EL (cell line): ENCODE measurements at places on chromosomes 2 and 18.

- no peak for DNase-seq
These were observed 4.3 kb upstream of the GALNT1 start for GRCh38 chr18:35577045-35577848.

DNA sequence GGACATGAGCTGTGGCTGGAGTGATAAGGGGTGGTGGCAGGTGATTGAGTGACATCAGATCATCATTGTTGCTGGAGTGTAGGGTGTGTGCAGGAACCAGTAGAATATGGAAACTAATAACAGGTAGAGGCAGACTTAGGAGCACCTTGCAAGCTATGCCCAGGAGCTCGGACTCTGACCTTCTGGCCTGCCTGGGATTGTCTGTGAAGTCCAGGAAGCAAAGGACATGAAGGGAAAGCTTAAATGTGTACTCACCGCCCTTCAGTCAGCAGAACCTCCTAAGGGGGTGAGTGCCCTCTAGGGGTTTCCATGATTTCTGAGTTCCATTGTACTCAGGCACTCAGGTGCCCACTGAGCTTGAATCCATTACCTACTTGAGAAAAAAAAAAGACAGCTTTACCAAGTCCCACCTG is 104.2 kb downstream of the CRIM1 start:
- DNase-seq = peak; percentile 67

- DNase-seq = no peak
These were observed 5.8 kb downstream of the BIN1 start for GRCh38 chr2:127101048-127101611.

DNA sequence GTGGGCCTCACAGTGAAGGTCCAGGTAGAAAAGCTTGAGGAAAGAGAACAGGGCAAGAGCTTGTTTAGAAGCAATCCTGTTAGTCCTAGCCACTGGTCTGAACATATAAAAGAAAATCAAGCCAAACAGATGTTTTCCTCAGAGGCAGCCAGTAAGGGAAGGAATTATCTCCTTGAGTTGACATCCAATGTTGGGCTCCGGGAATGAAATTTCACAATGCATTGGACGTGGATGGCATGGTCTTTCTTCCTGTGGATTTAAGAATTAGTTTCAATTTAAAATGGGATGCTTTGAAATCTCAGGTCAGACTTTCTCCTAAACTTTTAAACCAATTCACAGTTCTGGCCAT is 92.1 kb downstream of the ACKR3 start:
- peak; percentile 29 for DNase-seq

DNA sequence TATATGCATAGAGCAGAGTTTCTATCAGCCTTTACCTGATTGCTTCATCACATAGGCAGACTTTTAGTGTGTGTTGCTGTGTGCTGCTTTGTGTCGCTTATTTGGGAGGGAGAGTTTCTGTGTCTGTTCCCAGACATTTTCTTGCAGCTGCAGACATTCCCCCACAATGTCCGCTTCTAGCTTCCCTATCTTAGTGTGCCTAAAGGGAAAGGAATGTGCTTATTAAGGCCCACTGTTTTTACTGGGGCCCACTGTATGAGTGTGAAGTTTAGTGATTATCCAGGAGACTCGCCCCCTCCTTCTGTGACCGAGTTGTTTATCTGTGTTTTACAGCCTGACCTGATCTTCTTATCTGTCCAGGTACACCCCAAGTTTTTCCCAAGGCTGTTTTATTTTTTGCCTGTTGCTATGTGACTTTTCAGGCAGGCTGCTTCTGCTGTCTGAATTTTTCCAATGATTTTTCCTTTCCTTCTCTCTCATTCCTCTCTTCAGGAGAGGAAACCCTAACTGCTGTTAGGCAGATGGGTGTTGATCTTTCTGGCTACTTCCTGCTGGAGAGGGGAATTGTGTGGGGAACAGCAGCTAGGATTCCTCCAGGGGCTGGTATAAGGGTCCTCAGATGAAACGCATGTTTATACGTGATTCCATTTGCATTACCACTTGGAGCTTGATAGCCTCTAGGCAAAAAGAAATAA is 47.6 kb downstream of the STK17B start:
- DNase-seq = peak; percentile 68

- DNase-seq = no peak
These were observed 38.0 kb downstream of the VSNL1 start for GRCh38 chr2:17578466-17578928.

GRCh38 chr18:24567199-24567598 is 106.8 kb downstream of the HRH4 start:
- DNase-seq = peak; percentile 44

GRCh38 chr2:20608666-20609348 is 42.1 kb downstream of the HS1BP3 start:
- DNase-seq = no peak

DNA sequence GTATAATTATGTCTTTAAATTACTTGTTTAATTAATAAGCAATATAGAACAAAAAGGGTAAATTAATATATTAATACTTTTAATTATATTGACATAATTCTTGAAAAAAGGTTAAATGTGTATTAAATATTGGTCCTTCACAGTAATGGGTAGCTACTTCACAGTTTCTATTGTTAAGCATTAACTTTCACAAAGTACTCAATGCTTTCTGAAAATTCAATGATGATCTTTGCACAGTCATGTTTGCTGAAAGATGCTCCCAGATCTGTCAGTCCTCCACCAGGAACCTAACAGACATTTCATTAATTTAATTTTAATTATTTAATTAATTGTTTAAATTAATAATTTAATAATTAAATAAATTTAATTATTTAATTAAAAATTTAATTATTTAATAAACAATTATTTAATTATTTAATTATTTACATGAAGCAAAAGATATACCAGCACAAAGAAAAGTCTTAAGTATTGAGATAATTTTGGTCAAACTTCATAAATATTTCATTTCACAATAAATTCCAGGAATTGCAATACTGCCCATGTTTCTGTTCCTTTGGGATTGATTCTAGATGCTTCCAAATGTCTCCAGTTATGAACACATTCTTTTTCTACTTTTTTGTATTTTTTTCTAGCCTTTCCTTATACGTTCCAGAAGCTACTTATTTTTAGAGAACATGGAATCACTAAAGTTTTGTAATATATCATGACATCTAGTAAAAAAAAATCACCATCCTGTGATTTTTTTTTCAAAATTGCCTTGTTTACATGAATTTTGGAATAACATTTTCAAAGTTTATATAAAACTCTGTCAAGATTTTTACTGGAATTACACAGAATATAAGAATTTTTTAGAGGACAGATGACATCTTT is 46.5 kb downstream of the TMEM18 start:
- DNase-seq = no peak

- DNase-seq = peak; percentile 97
These were observed 98.6 kb downstream of the KCNS3 start for GRCh38 chr2:17976871-17977746.

DNA sequence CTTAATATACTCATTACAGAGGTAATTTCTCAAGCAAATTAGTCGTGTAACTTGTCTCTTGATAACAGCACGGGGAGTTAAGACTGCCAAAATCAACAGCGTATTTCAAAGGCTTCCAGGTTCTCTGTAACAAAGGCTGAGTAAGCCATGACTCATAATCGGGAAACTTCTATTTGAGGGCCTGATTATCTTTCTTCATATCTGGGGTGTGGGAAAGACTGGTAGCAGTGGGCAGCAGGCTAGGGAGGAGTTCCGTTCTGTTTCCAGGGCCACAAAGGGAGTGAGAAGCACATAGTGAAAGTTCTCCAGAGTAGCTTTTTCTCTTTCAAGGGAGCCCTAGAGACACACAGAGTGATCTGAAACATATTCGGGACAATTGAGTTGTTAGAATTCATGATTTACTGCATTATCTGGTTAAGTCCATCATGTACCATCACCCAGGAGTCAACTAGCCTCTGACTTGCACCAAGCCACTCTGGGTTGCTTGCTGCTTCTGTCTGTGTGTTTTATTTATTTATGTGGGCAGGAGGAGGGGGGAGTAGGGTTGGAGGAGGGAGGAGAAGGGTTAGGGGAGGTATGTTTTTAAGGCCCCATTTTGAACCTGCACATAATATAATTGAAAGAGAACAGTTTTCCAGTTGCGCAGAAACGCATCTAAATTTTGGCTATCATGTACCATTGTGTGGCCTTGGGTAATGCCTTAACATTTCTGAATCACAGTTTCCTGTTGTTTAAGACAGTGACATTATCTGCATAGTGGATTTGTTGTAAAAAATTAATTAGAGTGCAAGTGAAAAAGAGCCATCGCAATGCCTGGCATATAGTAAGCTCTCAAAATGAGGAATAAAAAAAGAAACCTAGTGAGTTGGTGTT is 80.5 kb upstream of the ITPRID2 start:
- DNase-seq = peak; percentile 90

- no peak for DNase-seq
These were observed 136.1 kb upstream of the NRP2 start for GRCh38 chr2:205545971-205546816.

GRCh38 chr2:145906354-145906753 is 1386.4 kb upstream of the ZEB2 start:
- peak; percentile 6 for DNase-seq

DNA sequence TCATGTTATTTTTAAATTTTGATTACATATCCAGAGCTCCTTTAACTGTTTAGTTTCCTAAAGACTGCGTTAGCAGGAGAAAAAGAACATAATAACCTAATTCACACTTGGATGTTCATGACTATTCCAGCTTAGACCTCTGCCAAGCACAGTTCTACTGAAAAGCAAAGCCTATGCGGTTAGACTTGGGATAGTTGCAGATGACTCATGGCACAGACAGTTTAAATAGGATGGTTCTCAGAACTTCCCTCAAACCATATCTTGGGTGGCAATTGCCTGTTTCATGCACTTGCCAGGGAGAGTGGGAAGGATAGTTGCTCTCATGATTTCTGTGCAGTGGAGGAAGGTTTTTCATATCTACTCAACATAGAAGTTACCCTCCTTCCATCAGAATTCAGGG is 149.7 kb upstream of the KLHL29 start:
- DNase-seq = peak; percentile 62

DNA sequence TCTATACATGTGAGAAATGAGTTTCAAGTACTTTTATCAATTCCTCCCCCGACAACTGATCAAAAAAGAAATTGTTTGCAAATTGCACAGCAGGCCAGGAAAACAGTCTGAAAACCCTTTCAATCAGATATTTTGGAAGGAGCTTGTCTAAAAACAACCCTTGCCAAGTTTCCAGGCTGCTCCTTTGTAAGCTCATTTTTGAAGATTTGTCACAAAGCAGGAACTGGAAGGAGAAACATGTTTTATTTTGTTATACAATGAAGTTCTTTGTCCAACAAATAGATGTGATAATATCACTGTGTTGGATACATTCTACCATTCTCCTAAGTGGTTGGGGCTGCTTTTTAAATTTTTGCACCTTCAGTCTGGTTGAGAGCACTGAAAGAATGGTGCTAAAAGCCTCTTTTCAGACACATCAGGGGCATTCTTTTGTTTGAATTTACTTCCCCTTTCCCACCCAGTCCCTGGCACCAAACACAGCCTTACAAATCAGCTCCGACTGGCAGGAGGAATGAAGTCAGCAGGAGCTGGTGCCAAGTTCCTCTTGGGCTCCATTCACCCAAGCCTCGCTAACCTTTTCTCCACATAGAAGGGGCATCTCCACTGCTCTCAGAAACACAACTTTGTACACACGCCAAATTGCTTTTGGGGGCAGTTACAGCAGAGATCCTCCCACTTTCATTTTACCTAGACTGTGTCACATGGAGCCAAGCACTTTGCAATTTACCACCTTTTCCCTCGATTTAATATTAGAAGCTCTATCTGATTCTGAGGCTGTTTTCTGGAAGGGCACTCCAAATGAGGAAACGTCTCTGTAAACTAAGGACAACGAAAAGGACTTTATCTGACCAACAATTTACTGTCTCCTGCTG is 88.0 kb downstream of the C1D start:
- DNase-seq = no peak

DNA sequence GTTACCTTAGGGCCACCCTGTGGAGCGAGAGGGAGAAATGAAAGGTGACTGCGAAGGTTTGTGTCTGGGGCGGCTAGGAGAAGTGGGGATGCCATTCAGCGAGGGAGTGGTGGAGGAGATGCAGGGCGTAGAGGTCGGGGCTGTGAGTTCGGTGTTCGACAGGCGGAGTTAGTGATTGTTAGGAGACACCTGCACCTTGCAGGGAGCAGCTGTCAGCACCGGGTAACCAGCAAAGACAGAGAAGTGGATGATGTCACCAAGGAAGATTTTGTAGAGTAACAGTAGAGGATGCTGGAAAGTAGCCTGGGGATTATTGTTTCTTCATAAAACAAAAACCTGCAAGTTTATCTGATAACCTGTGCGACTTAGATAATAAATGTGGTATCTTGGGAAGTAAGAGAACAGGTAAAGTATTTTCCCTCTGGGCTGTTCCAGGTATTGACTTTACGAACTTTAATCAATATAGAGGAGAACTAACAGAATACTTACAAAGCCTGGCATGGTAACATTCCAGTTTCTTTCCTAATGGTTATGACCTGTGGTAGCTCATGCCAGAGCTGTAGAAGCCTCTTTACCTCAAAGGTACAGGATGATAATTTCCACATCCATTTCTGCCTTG is 63.8 kb downstream of the SPTBN1 start:
- DNase-seq = no peak

GRCh38 chr18:8536231-8536630 is 73.0 kb upstream of the RAB12 start:
- DNase-seq = peak; percentile 16

- DNase-seq = peak; percentile 46
These were observed 1.4 kb downstream of the PHLPP1 start for GRCh38 chr18:62716619-62717168.

GRCh38 chr2:135230150-135230549 is 178.1 kb downstream of the RAB3GAP1 start:
- no peak for DNase-seq

DNA sequence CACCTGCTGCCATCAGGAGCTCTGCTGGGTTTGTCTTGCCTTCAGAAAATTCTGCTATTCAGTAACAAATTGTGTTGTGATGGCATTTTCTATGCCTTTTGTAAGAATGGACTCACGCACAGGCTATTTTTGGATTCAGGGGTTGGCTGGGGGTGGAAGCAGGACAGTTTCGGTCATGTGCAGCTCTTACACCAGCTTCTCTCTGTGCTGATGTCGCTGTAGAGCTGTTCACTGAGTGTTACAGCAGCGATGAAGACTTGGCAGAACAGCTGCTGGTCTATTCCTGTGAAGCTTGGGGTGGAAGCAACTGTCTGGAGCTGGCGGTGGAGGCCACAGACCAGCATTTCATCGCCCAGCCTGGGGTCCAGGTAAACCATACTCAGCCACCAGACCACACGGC is 49.2 kb downstream of the TRPM8 start:
- DNase-seq = no peak

DNA sequence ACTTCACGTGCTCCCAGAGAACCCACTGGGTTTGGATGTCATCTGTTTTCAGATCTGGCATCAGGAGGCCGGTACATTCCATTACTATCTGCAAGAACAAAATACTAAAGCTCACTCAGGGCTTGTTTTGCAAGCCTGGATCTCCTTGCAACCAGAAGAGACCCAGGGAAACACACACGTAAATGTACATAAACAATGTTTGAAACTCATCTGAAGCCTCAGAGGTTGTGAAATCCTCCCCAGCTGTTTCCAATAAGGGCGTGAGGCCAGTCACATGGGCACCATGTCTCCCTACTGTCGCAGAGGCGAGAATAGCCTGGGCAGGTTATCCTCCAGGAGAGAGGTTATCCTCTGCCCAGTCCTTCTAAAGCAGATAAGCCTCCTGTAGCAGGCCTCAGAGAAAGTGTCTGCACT is 186.9 kb downstream of the GFPT1 start:
- DNase-seq = no peak
